ENCODE measurements at places on chromosomes 7 and 10.

GRCh38 chr10:31120961-31121685 is 89.5 kb upstream of the ZNF438 start:
- DNase-seq = no peak

- no peak for DNase-seq
Observed at GRCh38 chr10:106949680-106950478, 214.6 kb downstream of the SORCS1 start.

DNA sequence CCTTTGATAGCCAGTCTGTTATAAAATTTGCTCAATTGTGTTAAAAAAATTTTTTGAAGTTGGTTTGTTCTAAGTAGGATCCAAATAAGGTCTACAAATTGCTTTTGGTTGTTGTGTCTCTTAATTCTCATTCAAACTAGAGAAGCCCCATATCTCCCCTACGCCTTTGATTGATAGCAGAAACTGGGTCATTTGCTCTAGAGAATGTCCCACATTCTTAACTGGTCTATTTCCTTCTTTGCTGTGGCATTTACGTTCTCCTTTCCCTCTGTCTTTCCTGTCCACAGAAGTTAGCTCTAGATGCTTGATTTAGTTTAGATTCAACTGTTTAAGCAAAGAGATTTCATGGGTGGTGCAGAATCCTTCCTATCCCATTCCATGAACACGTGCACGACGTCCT is 174.6 kb upstream of the SVIL start:
- DNase-seq = no peak

DNA sequence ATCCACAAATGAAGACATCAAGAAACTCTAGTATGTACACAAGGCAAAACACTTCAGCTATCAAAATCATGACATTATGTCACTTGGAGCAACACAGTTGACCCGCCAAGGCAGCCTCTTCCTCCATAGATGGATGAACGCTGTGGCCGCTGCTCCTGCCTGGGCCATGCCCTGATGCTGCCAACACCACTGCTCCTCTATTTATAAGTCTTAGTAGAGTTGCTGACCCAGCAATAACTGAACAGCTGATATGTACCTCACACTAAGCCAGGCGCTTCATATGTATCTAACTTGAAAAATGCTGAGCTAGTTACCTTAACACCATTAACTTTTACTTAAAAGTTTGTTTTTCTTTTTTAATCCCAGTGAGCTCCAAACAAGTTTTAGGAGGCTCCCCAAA is 131.9 kb downstream of the LYZL1 start:
- DNase-seq = no peak

GRCh38 chr7:158139499-158139898 is 448.1 kb downstream of the PTPRN2 start:
- DNase-seq = no peak

- peak; percentile 95 for DNase-seq
Observed at GRCh38 chr7:84697506-84697905, 489.4 kb downstream of the SEMA3D start.

- no peak for DNase-seq
Observed at GRCh38 chr10:70969188-70969587, 80.8 kb upstream of the PCBD1 start.

- no peak for DNase-seq
Observed at GRCh38 chr7:128194533-128195282, 46.4 kb upstream of the LEP start.
